ENCODE measurements at places on chromosomes 1 and 21.

- DNase-seq: no peak
Measured at GRCh38 chr1:159030311-159030710, 20.6 kb downstream of the IFI16 start.

- no peak for DNase-seq
Measured at GRCh38 chr1:47621977-47622376, 184.1 kb downstream of the FOXD2 start.

DNA sequence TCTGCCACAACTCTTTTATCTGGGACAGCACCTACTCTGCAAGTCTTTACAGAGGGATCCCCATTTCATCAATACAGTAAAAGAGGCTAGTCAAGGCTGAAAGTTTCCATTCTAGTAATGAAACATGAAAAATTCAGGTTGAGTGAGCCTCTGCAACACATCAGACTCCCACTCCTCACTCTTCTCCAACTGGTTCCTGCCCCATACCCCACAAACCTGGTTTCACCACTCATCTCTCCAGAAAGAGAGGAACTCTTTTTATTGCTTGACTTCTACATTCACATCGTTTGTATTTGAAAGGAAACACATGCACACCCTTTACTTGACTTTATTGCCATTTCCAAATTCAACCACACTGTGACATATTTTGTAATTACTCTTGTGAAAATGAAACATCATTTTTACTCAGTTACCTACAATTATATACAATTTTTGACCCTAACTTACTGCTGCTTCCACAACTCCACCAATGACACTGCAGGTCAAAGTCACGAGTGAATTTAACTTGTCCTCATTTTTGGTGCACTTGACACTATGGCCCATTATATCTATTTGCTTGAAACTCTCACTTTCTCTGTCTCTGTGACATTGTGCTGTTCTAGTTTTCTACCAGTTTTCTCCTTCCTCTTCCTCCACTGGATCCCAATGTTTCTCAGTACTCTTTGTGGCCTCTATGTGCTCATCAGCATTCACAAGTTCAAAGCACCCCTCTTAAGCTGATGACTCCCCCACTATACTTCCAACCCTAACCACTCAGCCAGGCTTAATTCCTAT is 8.0 kb downstream of the STX6 start:
- DNase-seq: no peak

- no peak for DNase-seq
Measured at GRCh38 chr1:218735436-218736032, 390.4 kb downstream of the TGFB2 start.

- no peak for DNase-seq
Measured at GRCh38 chr1:110134050-110134595, 16.2 kb upstream of the SLC6A17 start.

DNA sequence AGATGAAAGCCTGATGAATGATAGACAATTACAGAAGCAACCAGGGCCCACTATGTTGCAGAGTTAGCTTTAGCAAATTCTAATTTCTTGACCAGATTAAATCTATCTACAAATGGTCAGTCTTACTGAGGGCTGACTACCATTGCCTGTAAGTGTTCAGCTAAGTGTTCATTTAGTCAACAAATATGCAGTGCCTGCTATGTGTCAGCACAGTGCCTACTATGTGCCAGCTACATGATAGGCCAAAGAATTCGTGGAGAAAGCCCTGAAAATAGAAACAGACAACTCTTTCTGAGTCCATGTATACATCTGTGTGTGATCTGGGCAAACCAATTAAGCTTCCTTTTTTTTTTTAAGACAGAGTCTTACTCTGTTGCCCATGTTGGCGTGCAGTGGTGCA is 212.8 kb downstream of the SMYD3 start:
- no peak for DNase-seq

GRCh38 chr1:158199849-158200248 is 19.2 kb downstream of the CD1D start:
- no peak for DNase-seq

GRCh38 chr1:11731691-11732283 is 4.1 kb upstream of the AGTRAP start:
- no peak for DNase-seq

GRCh38 chr1:28176492-28177470 is at the start of gene PTAFR:
TSS of gene PTAFR (minus strand) at chr1:28176690. CDS start at chr1:28151021, 25,669 bp downstream.
- no peak for DNase-seq

DNA sequence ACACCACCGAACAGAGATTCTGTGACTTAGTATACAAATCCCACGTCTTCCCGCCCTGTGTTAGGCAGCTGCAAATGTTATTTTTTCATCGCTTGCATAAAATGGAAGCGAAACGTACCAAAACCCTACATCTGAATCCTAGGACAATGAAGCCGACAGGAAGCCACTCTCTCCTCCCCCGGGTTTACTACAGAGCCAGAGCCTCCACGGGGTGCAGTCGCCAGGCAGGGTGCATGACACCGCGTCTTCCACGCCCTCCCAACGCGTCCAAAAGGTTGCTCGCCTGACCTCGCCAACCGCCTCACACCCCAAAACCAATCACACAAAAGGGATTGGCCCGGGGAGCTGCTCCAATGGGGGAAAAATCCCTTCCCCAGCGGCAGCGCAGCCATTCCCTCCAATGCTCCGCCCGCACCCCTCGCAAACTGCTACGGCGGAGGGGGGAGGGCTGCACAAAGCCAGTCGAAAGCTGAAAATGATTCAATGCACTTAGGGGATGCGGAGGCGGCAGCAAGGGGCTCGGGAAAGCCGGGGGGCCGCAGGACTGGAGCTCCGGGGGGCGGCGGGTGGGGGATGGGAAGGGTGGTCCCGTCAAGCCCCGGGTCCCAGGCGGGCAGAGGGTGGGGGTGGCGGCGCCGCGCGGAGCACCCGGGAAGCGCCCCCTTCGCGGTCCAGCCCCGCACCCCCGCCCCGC is 701 bp downstream of the CEP170 start:
- peak; percentile 41 for DNase-seq

DNA sequence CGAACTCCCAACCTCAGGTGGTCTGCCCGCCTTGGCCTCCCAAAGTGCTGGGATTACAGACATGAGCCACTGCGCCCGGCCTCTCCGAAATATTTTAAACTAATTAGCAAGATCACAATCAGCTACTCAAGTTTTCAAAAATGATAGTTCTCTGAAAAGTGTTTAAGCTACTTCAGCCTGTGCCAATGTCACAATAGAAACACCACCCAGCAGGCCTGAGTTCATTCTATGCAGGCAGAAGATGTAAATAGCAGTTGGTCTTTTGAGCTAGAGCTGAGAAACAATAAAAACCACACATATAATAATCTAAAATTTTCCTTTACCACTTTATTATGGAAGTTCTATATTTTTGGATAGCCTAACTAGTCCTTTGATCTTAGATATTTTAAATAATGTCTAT is 96.1 kb downstream of the LRRC40 start:
- DNase-seq: no peak

GRCh38 chr1:45543581-45544417 is 6.8 kb upstream of the AKR1A1 start:
- DNase-seq: peak; percentile 80

- no peak for DNase-seq
Measured at GRCh38 chr1:42952303-42953001, 6.2 kb downstream of the SLC2A1 start.

- no peak for DNase-seq
Measured at GRCh38 chr21:35197191-35197590, 148.1 kb upstream of the RUNX1 start.

GRCh38 chr1:243488459-243489157 is 232.8 kb downstream of the SDCCAG8 start:
- DNase-seq: no peak

GRCh38 chr1:7784492-7785071 is 491 bp downstream of the PER3 start:
- no peak for DNase-seq

GRCh38 chr21:38806153-38806941 is 618 bp downstream of the ETS2 start:
- DNase-seq: no peak

DNA sequence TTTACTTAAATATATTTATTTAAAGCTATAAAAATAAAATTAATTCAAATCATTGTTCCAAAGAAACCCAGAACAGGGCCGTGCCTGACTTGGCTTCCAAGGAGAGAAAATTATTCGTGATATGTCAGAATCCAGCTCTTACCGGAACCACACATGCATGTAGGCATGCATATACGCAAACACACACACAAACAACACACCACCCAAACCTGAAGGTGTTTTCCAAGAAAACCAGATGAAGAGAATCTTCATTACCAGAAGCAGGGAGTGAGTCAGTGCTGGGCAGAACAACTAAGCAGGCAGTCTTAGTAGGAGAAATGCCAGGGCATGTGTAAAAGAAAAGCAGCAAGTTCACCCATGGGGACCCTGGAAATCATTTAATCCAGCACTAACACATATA is 432.0 kb upstream of the BEND5 start:
- no peak for DNase-seq

- DNase-seq: no peak
Measured at GRCh38 chr1:84635429-84635828, 54.8 kb downstream of the SSX2IP start.

GRCh38 chr1:214637722-214638458 is 34.9 kb downstream of the CENPF start:
- no peak for DNase-seq

DNA sequence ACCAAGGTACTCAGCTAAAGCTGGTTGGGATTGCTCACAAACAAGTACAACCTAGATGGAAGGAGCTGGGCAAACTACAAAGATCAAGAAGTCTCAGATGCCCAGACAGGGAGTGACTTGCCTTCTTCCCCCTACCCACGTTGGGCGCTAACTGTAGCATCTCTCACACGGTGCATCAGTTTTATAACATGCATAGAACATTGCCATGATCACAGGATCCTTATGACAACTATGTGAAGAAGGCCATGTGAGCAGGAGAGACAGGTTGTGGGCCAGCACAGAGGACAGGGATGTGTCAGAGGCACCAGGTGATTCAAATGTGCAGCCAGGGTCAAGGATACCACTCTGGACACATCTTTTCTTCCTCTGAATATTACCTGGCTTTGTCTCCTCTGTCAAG is 28.3 kb upstream of the CYP4B1 start:
- no peak for DNase-seq

- peak; percentile 84 for DNase-seq
Measured at GRCh38 chr1:201019321-201019977, 4.1 kb downstream of the KIF21B start.

DNA sequence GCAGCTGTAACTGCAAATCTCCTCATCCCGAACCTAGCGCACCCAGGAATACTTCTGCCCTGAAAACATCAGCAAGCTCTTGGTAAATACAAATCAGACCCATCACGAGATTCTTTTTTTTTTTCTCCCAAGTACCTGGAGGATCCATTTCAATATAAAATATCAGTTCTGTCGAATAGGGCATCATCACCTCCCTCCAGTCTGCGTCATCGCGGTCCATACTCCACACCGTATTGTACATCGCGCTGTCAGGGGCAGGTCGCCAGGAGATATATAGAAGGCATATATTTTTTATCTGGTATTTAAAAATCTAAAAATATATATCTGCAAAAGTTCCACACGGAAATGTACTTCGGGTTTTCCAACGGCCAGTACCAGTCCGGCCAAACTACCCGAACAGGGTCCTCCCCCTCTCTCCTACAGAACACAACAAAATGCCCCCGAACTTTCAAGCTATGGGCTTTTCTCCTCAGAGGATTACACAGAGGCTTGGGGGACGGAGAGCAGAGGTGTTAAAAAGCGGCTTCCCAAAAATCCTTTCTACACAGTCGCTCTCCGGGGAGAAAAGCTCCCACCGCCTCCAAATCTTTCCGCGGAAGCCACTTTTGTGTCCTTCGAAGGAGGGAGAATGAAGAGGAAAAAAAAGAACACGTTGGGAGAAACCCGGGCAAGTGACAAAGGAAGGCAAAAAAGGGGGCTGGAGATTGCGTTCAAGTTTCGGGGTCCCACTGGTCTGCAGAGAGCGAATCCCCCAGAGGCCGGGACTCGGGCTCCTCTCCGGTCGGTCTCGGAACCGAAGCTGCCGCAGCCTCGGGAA is 509 bp downstream of the PIK3R3 start:
- DNase-seq: peak; percentile 33

DNA sequence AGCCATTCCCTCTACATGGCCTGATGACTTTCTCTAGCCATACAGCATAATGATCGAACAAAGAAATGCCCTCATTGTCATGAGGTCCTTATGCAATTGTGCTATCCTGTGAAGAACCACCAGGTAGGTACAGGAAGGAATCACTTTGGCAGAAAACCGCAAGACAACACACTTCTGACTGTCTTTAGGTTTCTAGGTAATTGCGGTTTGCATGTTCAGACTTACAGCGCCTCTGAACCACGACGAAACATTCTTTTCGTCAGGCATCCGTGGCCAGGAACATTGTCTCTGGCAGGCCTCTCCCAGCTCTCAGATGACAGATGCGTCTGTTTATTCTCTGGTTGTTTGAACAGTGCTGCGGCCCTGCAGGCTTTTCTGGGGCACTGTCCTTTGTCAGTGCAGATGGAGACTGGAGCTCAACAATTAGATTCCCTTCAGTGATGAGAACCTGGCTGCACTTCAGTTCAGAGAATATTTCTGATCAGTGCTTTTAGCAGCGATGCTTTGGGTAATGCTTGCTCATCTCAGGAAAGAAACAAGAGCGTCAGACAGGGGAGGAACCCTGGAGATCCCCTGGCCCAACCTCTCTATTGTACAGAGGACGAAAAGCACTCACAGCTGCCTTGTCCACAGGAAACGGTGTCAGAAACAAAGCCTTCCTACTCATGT is 63.4 kb downstream of the B3GALT5 start:
- no peak for DNase-seq

GRCh38 chr1:1081311-1082238 is 7.5 kb upstream of the RNF223 start:
- no peak for DNase-seq

GRCh38 chr1:221117133-221117532 is 237.9 kb downstream of the HLX start:
- DNase-seq: no peak

DNA sequence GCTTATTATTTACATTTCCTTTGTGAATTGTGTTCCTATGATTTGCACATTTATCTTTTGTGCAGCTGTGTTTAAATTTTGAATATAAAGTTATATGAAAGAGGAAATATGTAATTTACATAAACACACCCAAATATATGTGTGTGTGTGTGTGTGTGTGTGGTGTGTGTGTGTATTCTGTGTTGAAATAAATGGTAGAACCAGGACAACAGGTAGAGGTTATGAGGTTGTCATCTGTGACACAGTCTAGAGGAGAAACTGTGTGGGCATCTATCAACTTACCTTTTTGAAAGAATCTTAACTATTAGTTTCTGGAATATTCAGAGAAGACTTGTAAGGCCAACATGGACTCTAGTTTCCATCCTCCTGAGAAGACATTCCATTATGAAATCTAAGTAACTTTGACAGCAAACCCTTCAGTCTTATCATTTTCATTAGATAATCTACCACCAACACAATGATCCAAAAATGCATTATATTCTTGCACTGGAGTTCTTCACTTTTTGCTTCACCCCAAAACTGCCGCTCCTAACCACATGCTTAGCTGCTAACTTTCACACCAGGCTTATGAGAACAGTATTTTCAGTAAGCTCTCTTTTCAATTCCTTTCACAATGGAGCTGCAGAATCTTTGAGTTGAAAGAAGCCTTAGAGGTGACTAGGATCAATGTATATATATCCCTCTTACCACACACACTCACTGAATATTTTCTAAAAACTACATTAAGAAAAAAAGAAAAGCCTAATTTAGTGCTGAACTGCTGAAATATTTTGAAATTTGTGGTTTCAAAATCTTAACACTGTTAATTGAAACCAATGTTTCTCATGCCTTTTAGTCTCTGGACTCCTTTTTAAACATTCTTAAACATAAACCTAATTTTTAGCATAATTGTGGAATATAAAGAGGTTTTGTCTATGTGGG is 21.8 kb downstream of the PTPRC start:
- DNase-seq: no peak

Measured in KG1 (cell line).